Central memory CD4-positive, alpha-beta T cell (primary cell): ENCODE measurements at places on chromosomes 2 and 18.

- no peak for DNase-seq
Measured at GRCh38 chr2:111664275-111664850, 219.6 kb downstream of the ANAPC1 start.

DNA sequence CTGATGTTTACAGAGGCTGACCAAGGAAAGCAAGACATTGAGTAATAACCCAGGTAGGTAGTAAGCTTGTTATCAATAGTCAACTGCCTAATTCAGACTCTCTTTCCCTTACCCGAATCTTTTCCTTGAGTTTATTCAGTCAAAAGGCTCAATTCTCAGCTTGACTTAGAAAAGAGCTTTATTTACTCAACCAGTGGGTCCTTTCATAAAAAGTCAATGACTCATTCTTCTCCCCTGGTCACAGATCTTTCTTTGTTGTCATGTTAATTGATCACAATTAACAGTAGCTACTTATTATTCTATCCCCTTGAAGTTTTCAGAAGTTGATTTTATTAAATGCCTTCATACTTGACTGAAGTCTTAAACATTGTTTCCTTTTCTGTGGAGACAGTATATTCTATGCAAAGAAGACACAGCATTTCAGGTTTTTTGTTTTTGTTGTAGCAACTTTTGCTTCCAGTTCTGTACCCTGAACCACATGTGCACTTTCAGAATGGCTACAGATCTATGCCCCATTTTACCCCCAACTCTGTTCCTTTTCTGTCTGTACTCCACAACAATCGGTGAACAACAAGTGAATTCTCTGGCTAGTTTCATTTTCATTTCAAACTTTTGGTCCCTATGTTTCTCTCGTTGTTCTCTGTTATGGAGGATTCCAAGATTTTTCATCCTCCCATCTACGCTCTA, 428.3 kb downstream of the NCKAP5 start:
- no peak for DNase-seq

DNA sequence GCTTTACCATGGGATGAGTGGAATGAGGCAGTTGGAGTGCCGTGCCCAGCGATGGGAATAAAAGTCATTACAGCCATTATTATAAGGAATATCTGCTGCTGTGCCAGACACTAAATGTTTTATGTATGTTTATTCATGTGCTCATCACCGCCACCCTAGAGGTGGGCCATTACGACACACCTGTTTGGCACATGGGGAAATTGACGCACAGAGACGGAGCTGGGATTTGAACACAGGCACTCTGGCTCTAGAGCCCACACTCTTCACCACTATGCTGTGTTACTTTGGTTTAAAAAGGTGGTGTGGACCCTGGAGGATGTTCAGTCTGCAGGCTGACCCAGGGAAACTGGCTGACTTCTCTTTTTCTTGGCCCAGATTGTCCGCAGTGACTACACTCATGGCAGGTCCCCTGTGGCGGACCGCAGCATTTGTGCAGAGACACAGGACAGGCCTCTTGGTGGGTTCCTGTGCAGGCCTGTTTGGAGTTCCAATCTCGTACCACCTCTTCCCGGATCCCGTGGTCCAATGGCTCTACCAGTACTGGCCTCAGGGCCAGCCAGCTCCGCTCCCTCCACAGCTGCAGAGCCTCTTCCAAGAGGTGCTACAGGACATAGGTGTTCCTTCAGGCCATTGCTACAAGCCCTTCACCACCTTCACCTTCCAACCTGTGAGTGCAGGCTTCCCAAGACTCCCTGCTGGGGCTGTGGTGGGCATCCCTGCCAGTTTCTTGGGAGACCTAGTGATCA, 1.6 kb downstream of the TMEM177 start:
- DNase-seq: no peak

DNA sequence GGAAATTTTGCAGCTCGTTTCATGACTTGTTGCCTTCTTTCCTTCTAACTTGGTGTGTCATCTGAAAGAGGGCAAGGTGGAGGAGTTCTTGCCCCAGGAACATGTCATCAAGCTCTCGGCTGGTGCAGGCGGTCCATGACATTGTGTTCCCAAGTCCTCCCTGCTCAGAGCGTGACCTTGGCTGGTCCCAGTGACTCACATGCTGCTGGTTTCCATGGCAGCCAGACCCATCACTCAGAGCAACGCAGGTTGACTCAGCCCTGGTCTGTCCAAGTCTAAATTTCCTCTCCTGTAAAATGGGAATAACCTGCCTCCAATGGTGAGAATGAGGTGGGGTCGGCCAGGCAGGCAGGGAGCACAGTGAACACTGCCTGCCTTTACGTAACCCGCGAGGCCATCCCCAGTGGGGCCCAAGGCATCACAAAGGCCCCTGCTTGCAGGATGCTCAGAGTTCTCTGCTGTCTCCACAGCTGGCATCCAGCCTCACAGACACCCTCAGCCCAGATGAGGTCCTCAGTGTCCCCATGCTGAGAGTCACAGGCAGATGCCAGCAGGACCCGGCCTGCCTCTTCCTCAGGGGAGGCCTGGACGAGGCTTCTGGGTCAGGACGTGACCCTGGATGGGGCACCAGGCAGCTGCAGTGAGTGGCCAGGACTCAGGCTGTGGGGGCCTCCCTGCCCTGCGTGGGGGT, 143.7 kb downstream of the TPO start:
- no peak for DNase-seq

DNA sequence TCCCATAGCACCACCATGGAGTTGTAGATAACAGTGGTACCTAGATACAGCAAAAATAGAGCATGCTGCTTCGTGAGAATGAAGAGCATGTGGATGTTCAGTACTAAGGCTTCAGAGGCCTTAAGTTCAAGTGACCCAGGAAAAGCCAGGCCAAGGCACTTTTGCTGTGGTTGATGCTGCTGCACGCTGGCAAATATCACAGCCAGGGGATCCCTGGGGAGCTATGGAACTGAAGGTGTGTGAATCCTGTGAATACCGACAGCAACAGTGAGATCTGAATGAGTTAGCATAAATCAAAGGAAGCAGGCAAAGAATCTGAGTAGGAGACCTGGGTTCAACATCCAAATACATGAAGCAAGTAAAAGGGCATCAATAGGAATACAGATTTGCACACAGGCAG, 158.6 kb upstream of the THUMPD2 start:
- DNase-seq: no peak

- DNase-seq: no peak
Measured at GRCh38 chr2:88760819-88761598, 69.5 kb downstream of the RPIA start.

DNA sequence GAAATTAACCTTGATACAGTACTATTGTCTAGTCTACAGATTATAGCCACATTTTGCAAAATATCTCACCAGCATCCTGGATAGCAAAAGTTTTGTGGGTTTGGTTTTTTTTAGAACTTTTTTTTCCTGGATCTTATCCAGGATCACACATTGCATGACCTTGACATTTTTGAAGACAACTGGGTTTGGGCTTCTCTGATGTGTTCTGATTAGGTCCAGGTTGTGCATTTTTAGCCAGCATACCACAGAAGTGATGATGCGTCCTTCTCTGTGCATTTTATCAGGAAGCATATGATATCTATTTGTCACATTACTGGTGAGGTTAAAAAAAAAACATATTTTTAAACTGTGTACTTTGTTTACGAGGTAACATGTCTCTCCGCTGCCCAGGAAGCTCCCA, 221.0 kb upstream of the OSR1 start:
- no peak for DNase-seq

- no peak for DNase-seq
Measured at GRCh38 chr18:43620936-43621335, 343.6 kb upstream of the SYT4 start.

GRCh38 chr2:197600306-197600705, 75.1 kb downstream of the RFTN2 start:
- no peak for DNase-seq

GRCh38 chr2:168348076-168348475, 100.7 kb upstream of the STK39 start:
- DNase-seq: no peak

DNA sequence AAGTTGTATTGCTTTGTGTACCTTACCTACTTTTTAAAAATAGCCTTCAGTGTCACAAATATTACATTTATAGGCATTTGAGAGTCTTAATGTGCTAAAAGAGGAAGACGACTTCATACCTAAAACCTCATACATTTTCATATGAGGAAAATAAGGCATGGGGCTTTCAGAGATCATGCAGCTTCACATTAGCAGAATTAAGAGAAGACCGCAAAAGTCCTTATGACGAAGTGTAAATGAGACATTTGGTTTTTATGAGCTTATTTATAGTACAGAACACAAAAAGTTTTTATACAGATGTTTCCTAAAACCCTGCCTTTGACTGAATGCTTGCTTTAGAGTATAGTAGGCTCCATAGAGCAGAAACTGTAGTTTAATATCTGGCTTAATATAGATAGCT, 10.1 kb upstream of the CCDC138 start:
- DNase-seq: no peak

GRCh38 chr18:9741406-9741792, 33.3 kb downstream of the RAB31 start:
- no peak for DNase-seq
